Activated CD4-positive, CD25-positive, alpha-beta regulatory T cell (primary cell): ENCODE measurements at places on chromosomes 5 and 9.

DNA sequence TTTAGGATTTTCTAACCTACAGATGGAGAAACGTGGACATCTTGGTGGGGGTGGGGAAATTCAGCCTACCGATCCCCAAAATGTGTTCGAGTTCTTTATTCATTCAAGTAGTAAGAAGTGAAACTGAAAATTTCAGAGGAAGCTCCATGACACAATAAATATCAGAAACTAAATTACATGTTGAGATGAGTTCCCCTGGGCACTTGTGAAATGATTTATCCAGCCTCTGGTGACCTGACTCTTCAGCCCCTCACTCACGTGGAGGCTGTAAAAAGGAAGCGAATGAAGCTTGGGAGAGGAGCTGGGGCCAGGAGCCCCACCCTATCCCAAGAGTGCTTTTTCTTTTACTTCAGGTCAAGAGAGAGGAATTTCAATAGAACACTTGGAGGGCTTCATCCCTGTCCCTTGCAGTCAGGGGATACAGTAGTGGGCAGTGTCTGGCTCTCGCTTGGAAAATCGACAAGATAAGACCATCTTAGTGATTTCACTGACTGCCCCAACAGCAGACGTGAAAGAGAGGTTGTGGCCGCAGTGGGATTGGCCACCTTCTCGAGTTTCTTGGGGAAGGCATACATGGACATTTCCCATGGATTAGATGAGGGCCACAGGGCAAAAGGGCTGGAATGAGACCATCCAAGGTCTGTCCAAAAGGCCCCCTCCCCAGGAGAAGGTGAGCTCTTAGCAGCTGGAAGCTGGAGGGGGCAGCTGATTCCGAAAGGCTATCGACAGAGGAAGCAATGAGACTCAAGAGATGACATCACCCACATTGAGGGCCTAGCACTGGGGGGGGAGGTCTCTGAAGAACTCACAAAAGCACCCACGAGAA lies 76.8 kb upstream of the SH3PXD2B start:
- DNase-seq, result no peak

DNA sequence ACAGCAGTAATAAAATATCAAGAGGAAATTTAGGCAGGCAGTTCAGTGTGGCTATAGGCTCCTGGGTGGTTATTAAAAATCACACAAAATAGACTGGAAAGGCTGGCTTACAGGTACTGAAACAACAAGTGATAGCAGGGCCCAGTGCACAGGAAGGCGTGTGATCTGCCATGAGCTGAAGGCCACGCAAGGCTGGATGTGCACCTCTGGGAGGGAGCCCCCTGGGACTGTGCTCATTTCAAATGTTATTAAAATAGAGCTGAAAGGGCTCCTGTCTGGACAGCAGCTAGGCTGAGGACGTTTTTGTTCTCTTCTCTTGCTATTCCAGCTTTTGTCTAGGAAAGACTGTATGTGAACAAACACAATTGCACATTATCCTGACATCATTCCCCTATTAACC lies 324.3 kb upstream of the RFX3 start:
- DNase-seq, result no peak

GRCh38 chr9:91220491-91221135 lies 141.1 kb downstream of the AUH start:
- DNase-seq, result no peak

DNA sequence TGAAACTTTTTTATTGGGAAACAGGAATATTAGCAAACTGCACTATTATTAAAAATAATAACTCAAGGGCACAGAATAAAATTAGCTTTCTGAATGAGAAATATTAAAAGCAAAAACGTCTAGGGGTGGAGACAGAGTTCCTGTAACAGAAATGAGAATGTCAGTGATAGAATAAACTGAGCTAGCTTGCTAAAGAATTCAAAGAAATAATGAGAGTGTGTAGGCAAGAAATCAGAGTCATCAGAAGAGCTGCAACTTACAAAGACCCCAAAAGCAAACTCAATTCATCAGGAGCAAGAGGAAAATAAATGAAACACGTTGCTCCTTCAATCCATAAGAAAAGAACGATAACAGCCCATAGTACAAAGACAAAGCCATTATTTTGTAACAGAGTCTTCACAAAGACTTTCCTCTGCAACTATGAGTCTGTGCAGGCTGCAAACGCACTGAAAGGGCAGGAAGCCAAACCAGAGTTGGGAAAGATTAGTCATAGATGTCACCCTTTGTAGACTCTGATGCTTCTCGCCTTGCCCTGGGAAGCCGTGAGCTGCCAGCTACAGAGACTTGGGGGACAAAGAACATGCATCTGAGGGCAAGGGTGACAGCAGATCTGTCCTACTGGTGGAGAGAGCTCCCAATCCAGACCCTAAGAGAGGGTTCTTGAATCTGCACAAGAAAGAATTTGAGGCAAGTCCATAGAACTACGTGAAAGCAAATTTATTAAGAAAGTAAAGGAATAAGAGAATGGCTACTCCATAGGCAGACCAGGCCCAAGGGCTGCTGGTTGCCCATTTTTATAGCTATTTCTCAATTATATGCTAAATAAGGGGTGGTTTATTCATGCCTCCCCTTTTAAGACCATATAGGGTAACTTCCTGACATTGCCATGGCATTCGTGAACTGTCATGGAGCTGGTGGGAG lies 40.8 kb downstream of the SHC3 start:
- DNase-seq, result no peak

DNA sequence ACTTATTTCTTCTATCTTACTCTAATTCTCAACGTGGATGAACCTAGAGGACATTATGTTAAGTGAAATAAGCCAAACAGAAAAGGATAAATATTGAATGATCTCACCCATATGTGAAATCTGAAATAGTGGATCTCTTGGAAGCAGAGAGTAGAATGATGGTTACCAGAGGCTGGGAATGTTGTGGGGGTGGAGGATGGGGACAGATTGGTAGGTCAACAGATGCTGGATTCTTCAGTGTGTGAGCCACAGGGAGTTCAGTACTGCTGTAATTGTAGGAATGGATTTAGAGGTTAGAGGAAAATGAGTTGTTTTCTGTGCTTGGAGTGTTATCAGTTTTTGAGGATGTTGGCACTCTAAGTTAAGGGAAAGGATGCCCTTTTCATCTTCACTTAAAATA lies 190.6 kb downstream of the FBXL7 start:
- DNase-seq, result no peak

DNA sequence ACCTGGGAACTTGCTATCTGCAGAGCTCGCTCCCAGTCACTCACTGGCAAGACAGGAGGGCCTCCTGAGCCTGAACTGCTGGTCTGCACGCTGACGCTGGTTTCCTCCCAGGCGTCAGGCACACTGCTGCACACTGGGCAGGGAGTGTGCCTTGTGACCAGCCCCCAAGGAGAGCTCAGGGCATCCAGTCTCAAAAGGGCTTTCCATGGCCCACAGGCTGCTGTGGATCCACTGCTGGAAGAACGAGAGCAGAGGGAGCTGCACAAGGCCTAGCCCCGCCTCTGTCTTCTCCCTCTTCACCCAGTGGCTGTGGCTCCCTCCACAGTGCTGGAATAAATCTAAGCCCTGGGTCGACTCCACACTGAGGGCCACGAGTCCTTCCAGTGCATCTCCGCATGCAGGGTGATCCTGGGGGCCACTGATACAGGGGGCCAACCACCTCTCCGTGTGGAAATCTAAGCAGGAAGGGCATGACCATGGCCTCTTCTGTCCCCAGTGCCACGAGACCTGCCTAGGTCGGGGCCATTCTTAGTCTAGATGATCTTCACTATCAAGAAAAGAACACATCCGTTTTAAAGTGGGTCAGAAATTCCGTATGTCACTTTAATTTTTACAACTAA lies 93.6 kb downstream of the CAMSAP1 start:
- DNase-seq, result no peak

GRCh38 chr9:137449081-137449844 lies 8.1 kb upstream of the ENTPD8 start:
- DNase-seq, result no peak

DNA sequence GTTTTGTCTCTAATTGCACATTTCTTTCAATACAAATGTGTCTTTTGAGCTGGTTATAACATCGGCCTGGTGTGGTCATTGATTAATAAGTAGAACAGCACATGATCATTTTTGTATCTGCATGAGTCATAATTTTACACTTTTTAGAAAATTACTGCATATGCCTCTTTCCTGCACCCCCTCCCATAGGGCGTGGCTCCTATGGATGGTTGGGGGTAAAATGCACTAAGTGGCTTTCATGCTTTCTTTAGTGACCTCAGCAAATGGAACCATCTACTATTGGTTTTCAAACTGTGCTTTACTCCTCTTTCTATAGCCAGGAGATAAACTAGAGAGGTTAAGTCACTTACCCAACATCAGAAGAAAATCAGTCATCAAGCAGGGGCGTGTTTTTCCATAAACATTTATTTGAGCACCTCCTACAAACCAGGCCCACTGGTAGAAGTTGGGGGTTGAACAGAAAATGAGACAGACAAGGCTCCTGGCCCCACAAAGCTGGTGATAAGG lies 3.8 kb downstream of the ANXA6 start:
- no peak for DNase-seq

GRCh38 chr9:69981686-69982445 lies 61.8 kb upstream of the MAMDC2 start:
- no peak for DNase-seq

GRCh38 chr9:33459115-33459514 lies 11.7 kb upstream of the AQP3 start:
- DNase-seq, result no peak

DNA sequence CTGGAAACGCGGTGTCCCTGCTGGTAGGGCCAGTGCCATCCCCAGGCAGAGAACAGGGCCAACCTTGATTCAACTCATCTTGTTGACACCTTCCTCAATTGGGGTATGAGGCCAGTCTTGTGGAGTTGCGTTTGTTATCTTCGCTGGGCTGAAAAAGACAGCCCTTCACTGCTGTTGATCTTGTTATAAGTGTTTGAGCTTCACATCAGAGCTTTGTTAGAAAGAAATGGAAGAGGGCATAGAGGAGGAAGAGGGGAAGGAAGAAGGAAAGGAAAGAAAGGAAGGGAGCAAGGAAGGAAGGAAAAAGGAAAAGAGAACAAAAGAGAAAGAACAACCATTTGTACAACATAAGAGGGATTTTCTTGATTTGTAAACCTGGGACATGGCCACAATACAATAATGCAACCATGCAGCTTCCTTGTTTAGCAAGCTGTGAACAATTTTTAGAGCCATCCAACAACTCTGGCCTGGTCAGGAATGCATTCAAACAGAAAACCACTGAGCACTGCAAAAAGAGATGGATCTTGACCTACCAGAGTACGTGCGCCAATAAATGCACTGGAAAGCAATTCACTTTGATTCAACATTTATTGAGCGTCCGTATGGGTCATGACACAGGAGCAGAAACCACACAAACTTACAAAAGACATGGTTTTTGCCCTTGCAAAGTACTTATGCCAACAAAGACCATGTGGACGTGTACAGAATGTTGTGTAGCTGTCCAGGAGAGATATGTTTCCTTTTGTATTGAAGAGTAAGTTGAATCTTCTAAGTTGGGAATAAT lies 152.9 kb downstream of the TLE1 start:
- no peak for DNase-seq

GRCh38 chr5:34411470-34412346 lies 244.4 kb upstream of the RAI14 start:
- no peak for DNase-seq

DNA sequence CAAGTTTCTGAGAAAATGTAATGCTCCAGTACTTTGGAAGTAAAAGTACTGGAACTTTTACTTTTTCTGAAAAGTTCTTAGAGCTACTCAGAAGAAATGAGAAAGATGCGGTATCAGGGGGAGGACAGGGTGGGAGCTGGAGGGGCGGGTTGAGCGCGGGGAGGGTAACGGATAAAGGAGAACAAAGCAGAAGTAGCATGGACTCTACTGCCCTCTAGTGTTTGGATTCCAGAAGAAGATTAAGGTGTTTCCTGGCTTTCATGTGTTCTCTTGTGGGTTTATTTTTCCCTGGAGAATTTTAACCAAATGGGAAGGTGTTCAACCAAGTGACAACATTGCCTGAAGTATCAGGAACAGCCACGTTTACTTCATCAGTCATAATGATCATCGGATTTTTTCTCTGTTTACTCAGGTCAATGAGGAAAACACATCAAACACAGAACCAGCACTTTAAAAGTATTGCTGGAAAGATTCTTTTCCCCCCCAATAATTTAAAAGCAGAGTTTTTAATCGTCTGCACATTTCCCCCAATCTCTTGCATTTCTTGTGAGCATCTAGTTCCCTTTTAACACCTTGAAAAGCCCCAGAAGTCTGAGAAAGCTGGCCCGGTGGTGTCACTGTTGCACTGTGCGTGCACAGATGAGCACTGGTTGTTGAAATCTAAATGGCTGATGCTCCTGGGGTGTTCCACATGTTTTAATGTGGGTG lies 190.6 kb downstream of the MPDZ start:
- DNase-seq, result no peak
